WERI-Rb-1 (cell line): ENCODE measurements at places on chromosomes 7 and 10.

DNA sequence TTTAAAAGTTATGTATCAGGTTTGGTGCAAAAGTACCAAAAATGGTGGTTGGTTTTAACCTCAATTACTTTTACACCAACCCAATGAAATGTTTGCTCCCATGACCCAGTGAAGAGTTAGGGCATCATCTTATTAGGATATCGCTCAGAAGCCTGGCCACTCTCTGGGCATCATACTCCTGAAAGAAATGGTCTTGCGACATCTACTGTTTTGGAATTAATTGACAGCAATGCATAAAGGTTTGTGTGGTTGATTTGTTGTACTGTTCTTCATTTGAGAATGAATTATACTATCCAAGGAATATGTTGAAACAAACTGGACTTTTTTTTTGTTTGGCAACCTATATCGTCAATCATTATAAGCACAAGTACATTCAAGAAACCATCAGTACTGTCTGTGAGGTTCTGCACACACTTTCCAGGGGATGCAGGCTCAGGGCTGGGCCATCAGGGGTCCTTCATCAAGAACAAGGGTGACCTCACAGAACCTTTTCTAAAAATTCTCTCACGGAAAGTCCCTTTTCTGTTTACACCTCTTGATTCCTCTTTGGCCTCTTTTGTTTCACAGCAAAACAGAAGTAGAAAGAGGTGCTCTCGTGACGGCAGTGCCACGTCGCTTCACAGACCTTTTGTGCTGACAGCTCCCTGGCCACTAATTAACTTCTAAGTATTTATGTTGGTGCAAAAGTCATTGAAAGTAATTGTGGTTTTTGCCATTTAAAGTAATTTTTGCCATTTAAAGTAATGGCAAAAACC, 117.2 kb upstream of the KLF6 start:
- no peak for DNase-seq

DNA sequence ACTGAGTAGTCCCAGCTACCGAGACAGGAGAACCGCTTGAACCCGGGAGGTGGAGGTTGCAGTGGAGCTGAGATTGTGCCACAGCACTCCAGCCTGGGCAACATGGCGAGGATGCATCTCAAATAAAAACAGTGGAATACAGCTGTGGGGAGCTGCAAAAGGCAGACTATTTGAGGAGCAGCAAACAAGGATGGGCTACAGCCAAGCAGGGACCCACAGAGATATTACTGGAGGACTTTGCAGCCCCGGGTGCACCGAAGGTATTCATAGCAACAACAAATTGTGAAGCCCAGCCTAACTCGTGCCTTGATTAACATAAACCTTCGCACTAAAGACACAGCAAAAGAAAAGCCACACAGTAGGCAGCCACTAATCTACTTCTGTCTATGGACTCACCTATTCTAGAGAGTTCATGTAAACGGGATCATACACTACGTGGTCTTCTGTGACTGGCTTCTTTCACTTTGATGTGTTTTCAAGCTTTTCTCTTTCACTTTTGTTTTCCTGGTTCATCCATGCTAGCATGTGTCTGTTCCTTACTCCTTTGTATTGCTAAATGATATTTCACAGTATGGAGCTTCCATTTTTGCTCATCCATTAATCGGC, 34.0 kb downstream of the PODXL start:
- DNase-seq = no peak

- peak; percentile 83 for DNase-seq
These were observed 137.1 kb upstream of the UNC5B start for GRCh38 chr10:71075086-71075758.

GRCh38 chr7:20365486-20365885, 34.8 kb downstream of the ITGB8 start:
- DNase-seq = no peak

- DNase-seq = no peak
These were observed 104.9 kb downstream of the CDK14 start for GRCh38 chr7:90701021-90701420.

DNA sequence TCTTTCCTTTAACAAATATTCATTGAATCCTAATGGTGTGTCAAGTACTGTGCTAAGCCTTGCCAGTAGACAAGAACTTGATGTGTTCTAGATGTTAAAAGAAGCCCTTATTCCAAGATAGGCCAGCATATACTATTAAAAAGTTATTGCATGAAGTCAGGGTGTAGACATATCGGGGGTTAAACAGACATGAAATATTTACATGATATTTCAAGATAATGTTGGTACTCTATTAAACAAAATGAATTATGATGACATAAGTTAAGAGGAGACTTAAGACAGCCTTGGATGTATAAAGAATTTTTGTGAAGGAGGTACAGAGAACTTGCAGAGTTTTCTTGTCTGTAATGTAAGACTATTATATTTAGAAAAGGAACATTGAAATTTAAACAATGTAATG, 44.8 kb downstream of the HDAC9 start:
- no peak for DNase-seq

- no peak for DNase-seq
These were observed 8.4 kb downstream of the P4HA1 start for GRCh38 chr10:73088304-73088703.
